NB4 (cell line): ENCODE measurements at places on chromosomes 5 and 9.

GRCh38 chr9:9002826-9003583 lies 1203.4 kb upstream of the DMAC1 start:
- peak; percentile 15 for DNase-seq

GRCh38 chr5:99879791-99880511 lies 655.2 kb upstream of the FAM174A start:
- no peak for DNase-seq

- no peak for DNase-seq
Observed at GRCh38 chr9:135275571-135276289, 188.3 kb downstream of the OLFM1 start.

- DNase-seq = no peak
Observed at GRCh38 chr5:143987751-143988560, 176.0 kb downstream of the HMHB1 start.

DNA sequence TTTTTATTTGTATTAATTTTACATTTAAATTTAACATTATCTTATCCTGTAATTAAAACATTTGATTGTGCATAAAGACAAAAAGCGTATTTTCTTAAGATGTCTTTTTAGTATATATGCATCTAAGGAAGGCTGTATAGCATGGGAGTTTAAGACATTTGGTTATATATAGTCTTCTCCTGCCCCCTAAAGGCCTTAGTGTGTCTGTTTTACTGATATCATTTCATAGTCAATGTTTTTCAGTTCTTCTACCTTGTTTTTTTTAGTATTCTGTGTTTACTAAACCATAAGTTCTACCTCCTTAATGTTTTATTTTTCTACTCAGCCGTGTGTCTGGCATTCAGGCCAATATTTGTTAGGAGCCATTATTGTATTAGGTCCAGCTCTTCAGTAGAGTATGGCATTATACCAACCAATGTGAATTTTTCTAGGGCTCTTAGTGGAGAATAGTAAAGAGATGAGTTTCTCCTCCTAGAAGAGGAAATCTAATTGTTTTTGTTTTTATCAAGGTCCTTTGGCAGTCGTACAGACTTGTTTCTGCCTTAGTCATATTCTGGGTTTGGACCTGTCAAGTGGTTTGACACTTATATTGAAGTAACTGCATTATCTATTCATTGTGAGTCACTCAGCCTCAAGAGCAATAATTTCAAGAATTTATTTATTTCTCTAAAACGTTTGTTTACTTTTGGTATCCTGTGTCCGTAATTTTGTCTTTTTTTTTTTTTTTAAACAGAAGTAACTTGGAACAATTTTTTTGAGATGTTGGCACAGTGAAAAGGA lies 74.8 kb downstream of the SLF1 start:
- DNase-seq = peak; percentile 51
